Testis (tissue), 5 donors: ENCODE measurements at places on chromosomes 4 and X.

DNA sequence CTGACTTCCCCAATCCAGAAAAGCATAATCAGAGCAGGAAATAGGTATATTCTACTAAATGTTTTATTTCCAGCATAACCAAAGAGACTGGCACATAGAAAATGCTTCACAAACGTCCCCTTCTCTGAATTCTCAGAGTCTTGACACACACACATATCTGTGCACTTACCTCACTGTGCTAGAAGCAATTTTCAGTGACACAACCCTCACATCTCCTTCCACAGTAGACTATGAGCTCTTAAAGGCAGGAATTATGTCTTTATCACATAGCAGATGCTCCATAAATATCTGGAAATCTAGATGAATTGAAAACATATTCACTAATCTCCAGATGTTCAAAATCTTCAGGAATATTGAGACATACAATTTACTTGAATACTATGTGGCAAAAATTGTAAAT lies 5.9 kb downstream of the SOWAHB start:
- no peak overlapping the region for H3K27ac ChIP-seq
- H3K36me3 ChIP-seq = no peaks in the 10 kb centered on the region
- H3K4me1 ChIP-seq = peaks cover 4% of the 10 kb centered on the region
- DNase-seq = no peak
- H3K4me3 ChIP-seq = no peak overlapping the region

- no peak overlapping the region for H3K4me3 ChIP-seq
- no peaks in the 10 kb centered on the region for H3K36me3 ChIP-seq
- DNase-seq = no peak
- H3K4me1 ChIP-seq = no peaks in the 10 kb centered on the region
- H3K27ac ChIP-seq = no peak overlapping the region
- no peaks in the 10 kb centered on the region for H3K27me3 ChIP-seq
Observed at GRCh38 chr4:181618038-181618618, 625.1 kb upstream of the TENM3 start.

- H3K36me3 ChIP-seq = no peaks in the 10 kb centered on the region
- H3K4me3 ChIP-seq = no peak overlapping the region
- no peaks in the 10 kb centered on the region for H3K4me1 ChIP-seq
- H3K27me3 ChIP-seq = no peaks in the 10 kb centered on the region
Observed at GRCh38 chr4:94403751-94404150, 48.0 kb upstream of the PDLIM5 start.

DNA sequence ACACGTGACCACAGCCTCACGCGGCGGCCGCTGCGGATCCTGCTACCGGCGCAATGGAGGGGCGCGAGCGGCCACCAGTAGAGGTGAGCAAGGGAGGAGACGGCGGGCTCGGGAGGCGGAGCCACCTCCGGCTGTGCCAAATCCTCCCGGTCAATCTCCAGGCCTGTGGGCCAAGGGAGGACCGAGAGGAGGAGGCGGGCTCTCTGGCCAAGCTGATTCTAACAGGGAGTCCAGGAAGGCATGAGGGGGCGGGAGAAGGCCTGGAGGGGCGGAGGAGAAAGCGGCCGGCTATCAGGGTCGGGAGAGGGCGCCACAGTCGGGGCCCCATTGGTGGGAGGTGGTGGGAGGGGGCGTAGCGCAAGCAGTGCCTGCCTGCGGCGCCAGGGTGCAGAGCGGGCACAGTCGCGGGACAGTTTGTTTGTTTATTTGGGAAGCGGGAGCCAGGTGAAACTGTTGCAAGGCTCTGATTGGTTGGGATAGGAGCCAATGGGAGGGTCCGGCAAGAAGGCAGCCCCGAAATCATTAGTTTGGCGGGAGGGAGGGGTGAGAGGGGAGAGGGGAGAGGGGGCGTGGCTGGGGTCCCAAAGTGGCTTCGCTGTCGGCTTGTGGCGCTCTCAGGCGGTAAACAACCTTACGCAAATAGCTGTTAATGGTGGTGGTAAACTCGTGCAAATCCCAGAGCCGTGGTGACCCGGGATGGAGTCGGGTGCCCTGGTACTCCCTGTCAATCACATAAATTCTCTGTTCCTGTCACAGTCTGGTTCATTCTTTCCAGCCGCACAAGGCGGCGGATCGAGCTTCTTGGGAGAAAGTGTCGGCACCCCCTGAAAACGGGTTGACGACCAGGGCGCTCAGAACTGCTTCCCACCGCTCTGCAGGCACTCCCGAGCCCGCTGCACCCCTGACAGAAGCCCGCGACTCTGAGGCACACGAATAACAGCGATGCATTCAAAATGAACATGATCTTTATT lies at the start of gene IRS4:
IRS4 (minus strand) TSS at position 55 of the 971 bp plus-strand sequence.
- peak within 1 kb of the TSS; percentile 45 for H3K4me3 ChIP-seq
- H3K27me3 ChIP-seq = no peaks in the 10 kb centered on the region
- H3K36me3 ChIP-seq = no peaks in the 10 kb centered on the region
- DNase-seq = peak; percentile 29
- no peak within 1 kb of the TSS for H3K27ac ChIP-seq
- no peaks in the 10 kb centered on the region for H3K4me1 ChIP-seq

DNA sequence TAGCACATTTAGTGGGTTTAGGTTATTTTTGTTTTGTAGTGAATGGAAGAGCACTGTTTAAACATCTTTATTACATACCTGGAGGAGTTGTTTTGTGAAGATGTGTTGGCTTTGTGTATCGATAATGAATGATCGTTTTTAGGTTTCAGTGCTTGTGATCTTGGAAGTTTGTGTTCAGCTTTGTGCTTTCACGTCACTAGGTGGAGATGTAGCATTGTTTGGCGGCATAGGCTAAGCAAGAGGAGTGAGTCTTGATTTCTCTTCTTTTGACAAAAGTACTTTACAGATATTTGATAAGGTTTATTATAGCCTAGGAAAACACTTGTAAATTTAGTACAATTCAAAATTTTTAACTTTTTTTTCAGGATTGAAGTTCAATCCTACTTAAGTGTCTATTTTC lies 50.4 kb downstream of the PDK3 start:
- no peak overlapping the region for H3K4me3 ChIP-seq
- H3K36me3 ChIP-seq = no peaks in the 10 kb centered on the region
- H3K4me1 ChIP-seq = no peaks in the 10 kb centered on the region
- no peak overlapping the region for H3K27ac ChIP-seq
- H3K27me3 ChIP-seq = no peaks in the 10 kb centered on the region

- no peak overlapping the region for H3K4me3 ChIP-seq
- no peak for DNase-seq
- no peak overlapping the region for H3K27ac ChIP-seq
- H3K36me3 ChIP-seq = no peaks in the 10 kb centered on the region
- H3K27me3 ChIP-seq = no peaks in the 10 kb centered on the region
- H3K4me1 ChIP-seq = no peaks in the 10 kb centered on the region
Observed at GRCh38 chrX:147800663-147801062, 111.1 kb upstream of the FMR1 start.

- no peaks in the 10 kb centered on the region for H3K4me1 ChIP-seq
- no peaks in the 10 kb centered on the region for H3K36me3 ChIP-seq
- no peaks in the 10 kb centered on the region for H3K27me3 ChIP-seq
Observed at GRCh38 chrX:10379878-10380277, 223.1 kb downstream of the CLCN4 start.

GRCh38 chr4:75142850-75143249 lies 209.9 kb downstream of the PARM1 start:
- DNase-seq = no peak
- H3K4me1 ChIP-seq = no peaks in the 10 kb centered on the region
- no peaks in the 10 kb centered on the region for H3K36me3 ChIP-seq
- H3K27ac ChIP-seq = no peak overlapping the region

DNA sequence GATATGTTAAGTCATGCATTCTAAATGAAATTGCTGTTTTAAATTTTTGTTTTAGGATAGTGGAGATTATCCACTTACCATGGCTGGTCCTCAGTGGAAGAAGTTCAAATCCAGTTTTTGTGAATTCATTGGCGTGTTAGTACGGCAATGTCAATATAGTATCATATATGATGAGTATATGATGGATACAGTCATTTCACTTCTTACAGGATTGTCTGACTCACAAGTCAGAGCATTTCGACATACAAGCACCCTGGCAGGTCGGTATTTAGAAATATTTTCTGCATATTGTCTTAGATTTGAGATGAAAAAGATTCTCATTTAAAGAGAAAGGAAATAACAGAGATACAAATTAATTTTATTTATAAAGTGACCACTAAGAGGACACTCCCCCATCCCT lies 83.6 kb downstream of the STAG2 start:
- no peaks in the 10 kb centered on the region for H3K4me1 ChIP-seq
- H3K4me3 ChIP-seq = no peak overlapping the region
- H3K27ac ChIP-seq = no peak overlapping the region
- H3K36me3 ChIP-seq = no peaks in the 10 kb centered on the region
- H3K27me3 ChIP-seq = no peaks in the 10 kb centered on the region

DNA sequence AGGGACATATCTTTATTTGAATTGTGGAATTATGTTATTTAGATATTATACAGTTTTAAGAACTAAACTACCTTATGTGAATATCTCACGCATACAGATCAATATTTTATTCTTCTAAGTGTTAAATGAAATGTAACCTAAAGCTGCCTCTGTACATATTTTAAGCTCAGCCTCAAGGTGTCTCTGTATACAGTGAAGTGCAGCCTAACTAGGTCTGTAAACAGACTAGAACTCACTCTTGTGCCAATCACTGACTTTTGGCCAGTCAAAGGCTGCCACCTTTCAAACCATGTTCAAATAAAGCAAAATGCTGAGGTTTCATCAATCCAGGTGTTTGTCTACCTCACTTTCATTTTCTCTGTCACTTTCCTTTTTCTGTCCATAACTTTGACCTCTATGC lies 1074.5 kb upstream of the PRKX start:
- H3K36me3 ChIP-seq = no peaks in the 10 kb centered on the region
- DNase-seq = no peak
- no peaks in the 10 kb centered on the region for H3K27me3 ChIP-seq
- H3K4me3 ChIP-seq = no peak overlapping the region
- H3K4me1 ChIP-seq = no peaks in the 10 kb centered on the region
- H3K27ac ChIP-seq = no peak overlapping the region

DNA sequence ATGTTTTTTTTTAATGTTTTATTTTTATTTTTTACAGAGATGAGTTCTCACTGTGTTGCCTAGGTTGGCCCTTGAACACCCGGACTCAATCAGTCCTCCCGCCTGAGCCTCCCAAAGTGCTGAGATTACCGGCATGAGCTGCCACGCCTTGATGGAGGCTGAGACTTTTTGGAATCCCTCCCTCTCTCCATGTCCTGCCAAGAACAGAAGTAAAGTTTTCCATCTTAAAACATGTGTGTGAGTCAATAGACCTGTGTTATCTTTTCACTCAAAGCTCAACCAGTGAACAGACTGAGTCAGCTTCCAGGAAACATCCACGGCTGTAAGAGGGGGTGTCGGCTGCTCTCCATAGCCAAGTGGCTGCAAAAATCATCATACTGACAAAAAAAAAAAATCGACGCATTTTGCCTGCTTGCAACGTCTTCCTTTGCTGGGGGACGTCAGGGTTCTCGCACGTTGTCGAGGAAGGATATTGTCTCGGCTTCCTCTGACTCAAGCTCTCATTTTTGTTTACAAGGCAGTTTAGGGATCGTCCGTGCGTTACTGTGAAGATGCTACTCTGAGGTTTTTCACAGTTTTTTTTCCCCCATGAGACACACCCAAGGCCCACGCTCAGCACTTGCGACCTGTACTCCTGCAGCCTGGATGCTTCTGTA lies 10.0 kb upstream of the ASMTL start:
- H3K27me3 ChIP-seq = no peaks in the 10 kb centered on the region
- H3K4me3 ChIP-seq = no peak overlapping the region
- DNase-seq = peak; percentile 14
- H3K27ac ChIP-seq = no peak overlapping the region
- no peaks in the 10 kb centered on the region for H3K4me1 ChIP-seq
- H3K36me3 ChIP-seq = no peaks in the 10 kb centered on the region

DNA sequence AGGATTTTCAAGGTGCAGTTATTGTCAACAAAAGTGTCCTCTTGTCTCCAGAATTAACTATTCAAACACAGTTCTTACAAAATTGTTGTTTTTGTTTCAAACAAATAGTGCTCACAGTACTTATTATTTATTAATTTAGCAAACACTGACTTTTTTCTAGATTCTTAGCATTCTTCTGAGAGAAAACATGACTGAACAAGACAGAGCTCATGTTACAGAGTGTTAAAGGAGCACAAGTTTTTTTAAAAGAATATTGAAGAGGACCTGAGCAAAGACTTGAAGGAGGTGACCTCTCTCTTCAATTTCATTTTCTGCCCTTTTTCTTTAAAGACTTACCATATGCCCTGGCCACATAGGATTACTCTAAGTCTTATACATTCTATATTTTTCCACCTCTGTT lies 2220.3 kb upstream of the AGA start:
- no peak overlapping the region for H3K27ac ChIP-seq
- H3K36me3 ChIP-seq = no peaks in the 10 kb centered on the region
- H3K4me1 ChIP-seq = no peaks in the 10 kb centered on the region
- DNase-seq = no peak

DNA sequence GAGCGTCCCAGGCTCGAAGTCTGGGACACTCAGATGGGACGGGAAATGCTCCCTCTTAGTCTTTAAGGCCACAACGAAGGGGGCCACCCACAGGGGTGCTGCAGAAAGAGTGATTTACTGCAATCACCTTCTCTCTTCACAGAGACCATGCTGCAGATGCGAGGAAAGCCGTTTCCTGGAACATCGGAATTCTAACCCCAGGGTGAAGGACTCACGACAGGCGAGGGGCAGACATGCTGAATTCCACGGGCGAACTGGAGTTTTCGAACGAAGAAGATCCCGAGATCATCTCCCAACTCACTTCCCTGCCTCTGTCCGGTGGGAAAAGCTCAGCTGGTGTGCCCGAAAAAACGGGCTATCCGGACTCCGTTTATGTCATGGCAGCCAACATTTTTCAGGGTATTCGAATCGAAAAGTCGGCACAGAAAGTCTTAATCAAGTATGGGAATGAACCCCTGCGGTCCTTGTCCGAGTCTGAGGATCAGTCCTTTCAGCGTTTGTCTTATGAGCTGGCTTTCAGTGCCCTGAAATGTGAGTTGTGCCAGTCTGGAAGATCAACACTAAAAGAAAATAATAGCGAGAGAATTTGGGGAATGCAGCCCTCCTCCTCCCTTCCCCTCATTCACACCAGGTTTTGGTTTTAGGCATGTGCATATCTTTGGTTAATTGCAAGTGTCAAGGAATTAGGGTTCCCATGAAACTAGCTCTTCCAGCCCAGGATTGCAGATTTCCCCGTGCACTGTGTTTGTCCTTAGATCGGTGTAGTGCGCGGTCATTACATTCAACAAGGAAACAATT lies 905 bp downstream of the NSUN7 start:
- peak; percentile 25 for DNase-seq
- peak overlapping the region; percentile 74 for H3K27ac ChIP-seq
- H3K36me3 ChIP-seq = no peaks in the 10 kb centered on the region
- peak overlapping the region; percentile 78 for H3K4me3 ChIP-seq
- no peaks in the 10 kb centered on the region for H3K4me1 ChIP-seq

GRCh38 chr4:113967687-113968086 lies 11.8 kb downstream of the ARSJ start:
- no peak for DNase-seq
- no peaks in the 10 kb centered on the region for H3K4me1 ChIP-seq
- H3K27me3 ChIP-seq = no peaks in the 10 kb centered on the region

DNA sequence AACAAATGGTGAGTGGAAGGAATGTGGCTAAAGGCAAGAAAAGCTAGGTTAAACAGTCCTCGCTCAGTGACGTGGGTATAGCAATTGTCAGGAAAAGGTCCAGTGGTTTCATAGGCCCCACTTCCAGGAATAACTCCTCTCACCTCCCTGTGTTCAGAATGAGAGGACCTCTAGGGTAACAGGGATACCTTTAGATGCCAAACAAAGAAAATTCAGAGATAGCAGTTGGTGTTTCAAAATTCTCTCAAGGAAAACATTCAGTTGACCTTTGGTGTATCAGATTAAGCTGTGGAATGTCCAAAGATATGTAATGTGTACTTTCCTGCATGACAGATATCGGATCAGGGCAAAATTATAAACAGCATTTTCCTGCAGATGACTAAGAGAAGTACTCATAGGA lies 155.9 kb downstream of the ARHGAP6 start:
- H3K4me1 ChIP-seq = no peaks in the 10 kb centered on the region
- H3K27ac ChIP-seq = peak overlapping the region; percentile 30
- DNase-seq = no peak
- no peaks in the 10 kb centered on the region for H3K36me3 ChIP-seq
